ENCODE measurements at places on chromosomes 7 and 10. TPM values are rescaled to one million over a fixed set of nuclear protein-coding genes. Genes with fewer than 3 reads are reported as not detected.

The MMD2 gene
- total RNA-seq: not detected

GRCh38 chr7:85669225-85669624 is 482.4 kb upstream of the SEMA3D start:
- no peak for DNase-seq

DNA sequence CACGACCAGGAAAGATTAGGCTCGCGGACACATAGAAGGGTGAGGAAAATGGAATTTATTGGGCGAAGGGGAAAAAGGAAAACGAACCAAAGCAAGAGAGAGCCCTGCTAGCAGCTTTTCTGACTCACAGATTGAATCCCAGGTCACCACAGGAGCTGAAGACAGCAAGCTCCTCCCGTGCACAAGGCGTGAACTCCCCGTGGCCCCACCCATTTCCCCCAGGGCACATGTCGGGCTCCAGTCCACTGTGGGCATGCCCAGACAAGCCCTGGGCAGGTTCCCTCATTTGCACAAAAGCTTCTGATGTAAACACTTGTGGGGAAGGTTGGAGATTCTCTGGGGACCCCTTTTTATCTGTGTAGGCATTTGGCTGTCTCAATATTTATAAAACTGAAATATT is 582.4 kb downstream of the SUGCT start:
- DNase-seq: peak; percentile 94

GRCh38 chr7:131849472-131849871 is 293.0 kb upstream of the PODXL start:
- DNase-seq: no peak

- no peak for DNase-seq
Measured at GRCh38 chr10:122878799-122879338, 512 bp downstream of the FAM24B start.

GRCh38 chr10:91340613-91341362 is 69.4 kb upstream of the HECTD2 start:
- DNase-seq: no peak

DNA sequence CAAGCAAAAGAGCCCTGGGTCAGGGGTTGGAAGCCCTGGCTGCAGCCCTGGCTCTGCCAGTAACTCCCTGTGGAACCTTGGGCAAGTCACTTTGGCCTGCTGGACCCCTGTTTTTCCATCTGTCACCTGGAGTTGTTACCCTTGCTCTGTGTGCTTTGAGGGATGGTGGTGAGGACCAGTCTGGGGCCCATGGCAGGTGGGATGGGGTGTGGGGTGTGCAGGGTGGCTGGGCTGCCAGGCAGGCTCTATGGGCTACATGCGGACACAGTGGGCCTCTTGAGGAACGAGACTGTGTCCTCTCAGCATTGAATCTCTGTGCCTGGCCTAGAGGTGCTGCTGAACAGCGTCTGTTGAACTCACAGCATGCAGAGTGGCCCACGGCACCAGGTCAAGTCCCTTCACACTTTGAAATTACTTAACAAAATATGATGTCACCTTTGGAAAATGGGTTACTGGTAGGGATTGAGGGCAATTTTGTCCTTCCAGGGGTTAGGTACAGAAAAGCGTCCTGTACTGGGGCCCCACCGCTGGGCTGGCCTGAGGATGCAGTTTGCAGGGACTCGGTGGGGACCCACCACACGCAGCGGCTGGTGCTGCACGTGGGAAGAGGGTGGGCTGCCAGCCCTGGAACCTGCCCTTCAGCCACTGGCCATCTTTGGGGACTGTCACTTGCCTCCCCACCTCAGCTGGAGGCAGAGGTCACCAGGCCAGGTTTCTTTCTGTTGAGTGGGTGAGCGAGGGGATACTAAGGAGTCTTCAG is 45.3 kb downstream of the PRF1 start:
- no peak for DNase-seq

DNA sequence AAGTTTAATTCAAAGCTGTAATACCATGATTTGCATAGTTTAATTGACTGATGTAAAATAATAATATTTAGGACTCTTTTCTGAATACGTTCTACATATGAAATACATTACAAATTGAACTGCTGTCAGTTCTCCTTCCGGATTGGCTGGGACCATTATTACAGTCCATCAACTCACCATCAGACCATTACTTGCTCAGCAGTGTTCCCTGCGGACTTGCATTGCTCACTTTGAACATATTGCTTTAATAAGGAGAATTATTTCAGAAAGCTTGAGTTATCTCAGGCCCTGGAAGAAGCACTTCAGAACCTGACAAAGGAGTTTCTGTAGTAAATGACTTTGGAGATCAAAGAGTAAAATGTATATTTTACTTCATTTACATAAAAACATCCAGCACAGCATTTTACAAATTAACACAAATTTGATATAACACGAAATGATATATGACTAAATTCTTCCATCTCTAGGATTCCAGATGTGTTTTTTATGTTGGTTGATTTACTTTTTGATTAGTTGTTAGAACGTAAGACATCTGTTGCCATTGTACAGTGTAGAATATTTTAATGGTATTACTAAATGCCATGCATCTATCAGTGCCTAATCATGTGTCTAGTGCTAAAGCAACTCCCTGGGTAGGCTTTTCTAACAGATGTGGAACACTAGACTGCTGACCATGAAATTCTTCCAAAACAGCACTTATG is 418.5 kb upstream of the SEMA3A start:
- DNase-seq: no peak

GRCh38 chr10:14875941-14876340 is 2.7 kb upstream of the SUV39H2 start:
- no peak for DNase-seq

DNA sequence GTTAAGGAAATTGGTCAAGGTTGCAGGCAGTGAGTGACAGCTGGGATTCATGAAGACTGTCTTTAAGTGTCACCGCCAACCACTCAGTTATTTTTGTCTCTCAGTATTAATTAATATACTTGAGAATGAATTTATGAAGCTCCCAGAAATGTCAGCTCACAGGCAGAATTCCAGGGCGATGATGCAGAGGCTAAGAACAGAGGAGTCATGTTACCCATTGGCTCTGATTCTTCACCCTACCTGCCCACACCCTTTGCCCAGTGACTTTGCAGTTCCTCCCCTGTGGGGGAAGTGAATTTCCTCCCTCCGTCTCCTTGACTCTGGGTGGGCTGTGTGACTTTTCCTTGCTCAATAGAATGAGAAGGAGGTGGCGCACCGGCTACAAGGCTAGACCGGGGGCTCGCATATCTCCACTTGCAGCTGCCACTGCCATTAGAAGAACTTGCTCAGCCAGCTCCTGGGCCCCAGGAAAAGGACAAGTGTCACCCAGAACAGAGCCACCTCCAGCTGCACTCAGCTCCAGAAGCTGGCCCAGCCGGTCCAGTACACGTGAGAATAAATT is 157.1 kb upstream of the PRKCQ start:
- DNase-seq: no peak

The COL28A1 gene
- 1.1 TPM for total RNA-seq

GRCh38 chr7:159005618-159006017 is 139.0 kb downstream of the VIPR2 start:
- no peak for DNase-seq

DNA sequence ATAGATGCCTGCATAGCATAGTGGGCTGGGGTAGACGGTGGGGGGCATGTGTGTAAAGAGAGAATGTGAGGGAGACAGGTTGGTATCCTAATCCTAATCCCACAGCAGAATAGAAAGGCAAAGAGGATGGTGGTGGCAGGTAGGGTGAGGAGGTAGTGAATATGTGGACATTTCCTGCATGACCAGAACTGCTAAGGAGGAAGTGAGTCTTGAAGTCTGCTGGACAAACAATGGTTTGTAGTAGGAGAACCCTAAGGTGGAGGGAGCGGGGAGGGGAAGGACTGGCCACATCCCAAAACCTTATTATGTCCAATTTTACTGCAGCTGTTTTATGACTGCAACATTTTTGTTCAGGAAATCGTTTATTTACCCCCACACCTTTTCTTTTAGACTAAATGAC is 279.7 kb downstream of the AUTS2 start:
- DNase-seq: no peak

The UTF1 gene
- total RNA-seq: not detected

The CRTAC1 gene
- 0.16 TPM for total RNA-seq

- no peak for DNase-seq
Measured at GRCh38 chr7:2728316-2729030, 40.5 kb downstream of the AMZ1 start.

The CAV2 gene
- total RNA-seq: 81.6 TPM

- no peak for DNase-seq
Measured at GRCh38 chr7:15851201-15851600, 164.7 kb upstream of the MEOX2 start.

The ASB10 gene
- total RNA-seq: not detected

DNA sequence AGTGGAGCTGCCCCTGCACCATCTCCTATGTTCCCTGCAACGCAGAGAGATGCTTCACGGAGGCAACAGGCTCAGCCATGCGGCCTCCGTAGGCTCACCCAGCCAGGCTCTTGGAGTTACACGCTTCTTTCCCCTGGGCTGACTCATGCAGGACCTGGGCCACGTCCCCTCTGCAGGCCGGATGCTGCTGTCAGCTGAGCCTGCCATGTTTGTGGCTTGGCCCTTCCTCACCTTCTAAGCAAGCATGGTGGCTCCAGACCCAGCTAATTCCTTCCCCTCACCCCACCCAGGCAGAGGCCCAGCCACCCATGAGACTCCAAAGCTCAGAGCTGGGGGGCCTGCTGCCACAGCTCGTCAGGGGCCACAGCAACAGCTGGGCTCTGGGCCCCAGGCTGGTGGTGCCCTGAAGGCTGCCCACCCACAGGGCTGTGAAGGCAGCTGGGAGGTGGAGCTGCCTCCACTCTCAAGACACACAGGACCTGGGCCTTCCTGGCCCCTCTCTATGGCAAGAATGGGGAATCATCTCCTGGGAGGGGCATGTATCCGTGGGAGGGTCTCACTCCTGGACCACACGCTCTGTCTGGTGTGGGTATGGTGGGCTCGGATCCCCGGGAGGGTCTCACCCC is 219.6 kb downstream of the ELFN1 start:
- no peak for DNase-seq

The GALNT17 gene
- total RNA-seq: 1.4 TPM

GRCh38 chr10:123891144-123892071 is at the start of gene CPXM2:
CPXM2 (minus strand) TSS chr10:123891807; CDS start chr10:123891659, 148 bp downstream.
- DNase-seq: no peak

The COL17A1 gene
- not detected for total RNA-seq

GRCh38 chr7:46168671-46169383 is 247.8 kb upstream of the IGFBP3 start:
- no peak for DNase-seq

The LRGUK gene
- total RNA-seq: 0.30 TPM

GRCh38 chr10:132638130-132638515 is 100.5 kb downstream of the INPP5A start:
- no peak for DNase-seq

All from osteocyte (in vitro differentiated cells).